Left renal cortex interstitium (tissue), 4 donors: ENCODE measurements at places on chromosomes 12 and 14. TPM values are rescaled to one million over a fixed set of nuclear protein-coding genes. Genes with fewer than 3 reads are reported as not detected.

DNA sequence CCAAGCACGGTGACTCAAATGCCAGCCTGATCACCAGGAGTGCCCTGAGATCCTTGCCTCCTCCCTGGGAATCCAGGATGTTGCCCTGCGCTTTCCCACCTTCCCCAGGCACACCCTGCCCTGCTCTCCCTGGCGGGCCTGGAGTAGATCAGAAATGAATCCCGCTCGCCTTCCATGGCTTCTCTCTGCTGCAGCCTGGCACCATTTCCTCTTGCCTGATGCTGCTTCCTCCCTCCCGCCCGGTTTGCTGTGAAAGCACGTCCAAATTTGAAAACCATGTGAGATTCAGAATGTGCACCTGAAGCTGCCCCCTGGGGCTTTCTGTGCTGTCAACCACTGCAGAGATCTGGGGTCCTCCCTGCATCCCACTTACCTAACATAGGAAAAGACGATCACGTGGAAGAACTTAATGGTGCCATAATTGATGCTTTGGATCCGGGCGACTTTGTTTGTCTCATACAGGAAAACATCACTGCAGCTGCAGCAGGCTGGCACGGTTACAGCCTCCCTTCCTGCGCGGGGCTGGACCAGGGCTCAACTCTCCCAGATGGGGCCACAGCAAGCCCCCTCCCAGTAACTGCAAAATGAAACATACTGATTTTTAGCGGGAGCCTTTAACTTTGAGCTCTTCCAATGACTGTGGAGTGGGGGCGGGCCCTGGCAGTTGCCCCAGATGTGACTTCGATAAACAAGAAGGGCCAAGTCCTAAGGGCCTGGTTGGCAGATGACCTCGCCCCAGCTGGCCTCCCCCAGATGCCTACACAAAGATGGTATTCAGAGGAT lies 24.9 kb upstream of the C12orf76 start:
- no peak for DNase-seq

- DNase-seq, result no peak
Measured at GRCh38 chr12:5945071-5946008, at the start of gene ANO2. Gene ANO2 (minus strand): TSS chr12:5945259. CDS start chr12:5945217, 42 bp downstream.

Gene DDX24
- polyA plus RNA-seq, result 187 TPM

DNA sequence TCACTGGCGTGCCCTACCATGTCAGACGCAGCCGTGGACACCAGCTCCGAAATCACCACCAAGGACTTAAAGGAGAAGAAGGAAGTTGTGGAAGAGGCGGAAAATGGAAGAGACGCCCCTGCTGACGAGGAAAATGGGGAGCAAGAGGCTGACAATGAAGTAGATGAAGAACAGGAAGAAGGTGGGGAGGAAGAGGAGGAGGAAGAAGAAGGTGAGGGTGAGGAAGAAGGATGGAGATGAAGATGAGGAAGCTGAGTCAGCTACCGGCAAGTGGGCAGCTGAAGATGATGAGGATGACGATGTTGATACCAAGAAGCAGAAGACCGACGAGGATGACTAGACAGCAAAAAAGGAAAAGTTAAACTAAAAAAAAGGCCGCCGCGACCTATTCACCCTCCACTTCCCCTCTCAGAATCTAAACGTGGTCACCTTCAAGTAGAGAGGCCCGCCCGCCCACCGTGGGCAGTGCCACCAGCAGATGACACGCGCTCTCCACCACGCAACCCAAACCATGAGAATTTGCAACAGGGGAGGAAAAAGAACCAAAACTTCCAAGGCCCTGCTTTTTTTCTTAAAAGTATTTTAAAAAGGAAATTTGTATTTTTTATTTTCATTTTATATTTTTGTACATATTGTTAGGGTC lies 13.2 kb downstream of the TRIP11 start:
- no peak for DNase-seq

Gene KRT83
- not detected for polyA plus RNA-seq

- no peak for DNase-seq
Measured at GRCh38 chr12:119206348-119207062, 27.8 kb downstream of the HSPB8 start.

Gene ANKS1B
- polyA plus RNA-seq, result 4.0 TPM

DNA sequence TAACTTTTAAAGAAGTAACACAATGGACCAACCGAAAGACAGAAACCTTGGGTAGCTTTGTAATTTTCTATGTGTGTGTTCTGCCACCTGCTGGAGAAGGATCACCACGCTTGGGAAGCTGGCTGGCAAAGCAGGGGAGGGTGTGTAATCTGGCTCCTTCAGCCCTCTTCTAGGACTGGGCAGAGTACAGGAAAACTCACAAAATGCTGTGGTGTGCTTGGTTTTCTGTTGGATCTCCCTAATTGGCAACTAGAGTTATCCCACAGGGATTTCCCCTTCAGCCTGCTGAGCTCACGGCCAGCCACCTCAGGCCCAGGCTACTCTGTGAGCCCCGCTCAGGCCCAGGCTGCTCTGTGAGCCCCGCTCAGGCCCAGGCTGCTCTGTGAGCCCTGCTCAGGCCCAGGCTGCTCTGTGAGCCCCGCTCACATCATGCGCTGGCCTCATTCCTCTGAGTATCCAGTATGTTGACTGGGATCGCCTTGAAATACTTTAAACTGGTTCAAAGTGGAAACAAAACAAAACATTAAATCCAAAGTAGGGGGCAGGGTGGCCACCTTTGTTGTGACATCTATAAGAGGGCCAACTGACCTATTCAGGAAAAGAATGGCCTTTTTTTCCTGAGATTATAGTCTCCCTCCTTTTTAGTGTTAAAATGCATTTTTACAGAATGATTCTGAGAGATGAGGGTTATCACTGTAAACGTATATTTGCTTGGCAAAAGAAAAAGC lies 52.0 kb upstream of the RNU6-8 start:
- no peak for DNase-seq

- no peak for DNase-seq
Measured at GRCh38 chr14:37595809-37596621, 586 bp downstream of the TTC6 start.

Gene SDSL
- polyA plus RNA-seq, result 15.7 TPM

Gene KCNC2
- polyA plus RNA-seq, result 0.94 TPM

GRCh38 chr14:103624860-103625259 lies 4.2 kb upstream of the KLC1 start:
- DNase-seq, result no peak

- DNase-seq, result no peak
Measured at GRCh38 chr12:2451025-2451424, 343.7 kb upstream of the FKBP4 start.

DNA sequence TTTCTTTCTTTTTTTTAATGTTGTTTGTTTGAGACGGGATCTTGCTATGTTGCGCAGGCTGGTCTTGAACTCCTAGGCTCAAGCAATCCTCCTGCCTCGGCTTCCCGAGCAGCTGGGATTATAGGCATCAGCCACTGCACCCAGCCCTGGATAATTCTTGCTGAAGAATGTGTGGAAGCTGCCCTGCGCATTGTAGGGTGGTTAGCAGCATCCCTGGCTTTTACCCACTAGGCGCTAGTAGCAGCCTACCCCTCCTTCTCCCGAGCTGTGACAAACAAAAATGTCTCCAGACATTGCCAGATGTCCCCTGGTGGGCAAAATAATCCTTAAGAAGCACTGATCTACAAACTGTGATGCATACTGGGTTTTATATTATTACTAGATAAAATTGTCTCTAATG lies 6.6 kb downstream of the DCAF4 start:
- no peak for DNase-seq

Gene SLC10A1
- polyA plus RNA-seq, result 0.22 TPM

DNA sequence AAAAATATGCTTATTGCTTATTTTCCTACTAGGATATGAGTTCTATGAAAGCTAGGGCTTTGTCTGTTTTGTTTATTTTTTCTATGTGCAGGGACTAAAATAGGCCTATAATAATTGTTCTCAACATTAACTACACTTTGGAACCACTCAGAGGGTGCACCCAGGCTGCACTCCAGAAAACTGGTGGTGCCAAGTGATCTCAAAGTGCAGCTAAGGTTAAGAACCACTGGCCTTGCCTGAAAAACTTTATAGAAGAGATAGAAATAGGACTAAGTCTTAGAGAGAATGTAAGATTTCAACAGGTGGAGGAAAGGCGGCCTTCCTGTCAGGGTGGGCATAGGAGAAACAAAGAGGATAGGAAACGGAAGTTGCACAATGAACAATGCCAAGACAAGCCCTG lies 37.7 kb upstream of the NR1H4 start:
- no peak for DNase-seq
